ENCODE measurements at places on chromosomes 3 and 15. TPM values are rescaled to one million over a fixed set of nuclear protein-coding genes. Genes with fewer than 3 reads are reported as not detected.

CFAP100 gene
- not detected for total RNA-seq

DNA sequence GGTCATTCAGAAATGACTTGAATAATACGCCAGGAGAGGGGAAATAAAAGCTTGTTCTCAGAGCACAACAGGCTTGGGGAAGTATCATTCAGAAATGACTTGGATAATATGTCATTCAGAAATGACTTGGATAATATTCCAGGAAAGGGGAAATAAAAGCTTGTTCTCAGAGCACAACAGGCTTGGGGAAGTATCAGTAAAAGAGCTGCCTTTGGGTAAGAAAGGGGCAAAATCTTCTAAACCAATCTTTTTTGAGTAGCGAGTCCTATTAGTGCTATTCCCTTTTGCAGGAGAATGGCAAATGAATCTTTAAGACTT, 20.9 kb downstream of the GABRR3 start:
- peaks cover 6% of the 10 kb centered on the region for H3K36me3 ChIP-seq
- H3K27me3 ChIP-seq: no peaks in the 10 kb centered on the region
- DNase-seq: no peak
- H3K4me3 ChIP-seq: no peak overlapping the region
- H3K4me1 ChIP-seq: peaks cover 23% of the 10 kb centered on the region
- no peak overlapping the region for H3K27ac ChIP-seq

GRCh38 chr15:99090011-99090699, 14.7 kb upstream of the SYNM start:
- DNase-seq: no peak
- no peak overlapping the region for H3K27ac ChIP-seq
- H3K36me3 ChIP-seq: no peaks in the 10 kb centered on the region

DNA sequence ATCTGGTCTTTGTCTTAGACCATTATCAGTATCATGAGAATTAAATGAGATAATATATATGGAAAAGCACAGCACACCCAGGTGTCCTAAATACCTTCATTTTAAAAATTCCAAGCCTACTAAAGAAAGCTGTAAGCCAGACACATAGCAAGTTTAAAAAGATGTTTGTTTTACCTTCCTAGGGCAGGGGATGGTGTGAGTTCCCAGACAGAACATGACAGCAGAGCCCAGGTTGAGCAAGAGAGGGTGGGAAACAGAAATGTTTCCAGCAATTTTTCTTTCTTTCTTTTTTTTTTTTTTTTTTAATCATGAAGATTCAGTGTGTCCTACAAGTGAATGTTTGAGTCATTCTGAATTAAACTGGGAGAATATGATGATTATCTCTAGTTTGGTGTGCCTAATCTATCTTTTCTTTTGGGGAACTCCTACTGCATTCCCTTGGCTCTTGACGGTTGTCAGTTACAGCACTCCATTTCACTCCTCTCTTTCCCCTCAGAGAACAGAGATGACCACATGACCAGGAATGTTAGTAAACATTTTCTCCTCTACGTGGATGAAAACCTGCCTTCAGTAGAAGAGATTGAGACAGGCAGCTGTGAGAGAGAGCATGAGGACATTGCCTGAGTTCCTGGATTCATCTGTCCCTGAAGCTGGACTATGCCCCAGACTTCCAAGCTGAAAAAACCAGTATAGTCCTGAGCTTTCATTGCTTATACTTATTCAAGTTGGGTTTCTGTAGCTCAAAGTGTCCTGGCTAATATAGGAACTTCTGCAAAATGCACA, 54.5 kb upstream of the ARL14 start:
- no peaks in the 10 kb centered on the region for H3K36me3 ChIP-seq
- peaks cover 41% of the 10 kb centered on the region for H3K4me1 ChIP-seq
- H3K27me3 ChIP-seq: no peaks in the 10 kb centered on the region
- DNase-seq: no peak
- no peak overlapping the region for H3K27ac ChIP-seq
